MG63 (cell line): ENCODE measurements at places on chromosomes 2 and 18. TPM values are rescaled to one million over a fixed set of nuclear protein-coding genes. Genes with fewer than 3 reads are reported as not detected.
A peak's percentile ranks its signal among the peaks of the same experiment; 100 is the strongest.

DNA sequence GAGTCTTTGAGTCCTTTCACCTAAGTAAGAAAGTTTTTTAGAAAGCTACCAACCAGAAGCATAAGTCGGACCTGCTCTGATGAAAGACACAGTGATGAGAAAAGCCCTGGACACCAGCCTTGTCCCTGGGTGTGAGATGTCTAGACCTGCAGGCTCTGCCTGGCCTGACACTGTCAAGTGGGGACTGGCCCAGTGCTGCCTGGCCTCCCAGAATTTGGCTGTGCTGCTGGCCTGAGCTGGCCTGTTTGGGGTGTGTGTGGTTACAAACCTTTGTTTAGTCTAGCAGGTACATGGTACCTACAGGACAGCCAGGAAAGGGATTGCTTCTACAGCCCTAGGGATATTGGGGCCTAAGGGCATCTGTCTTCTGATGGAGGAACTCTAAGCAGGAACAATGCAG lies 48.3 kb downstream of the ASB1 start:
- no peak for DNase-seq

GRCh38 chr2:52668724-52669123 lies 1098.9 kb upstream of the CHAC2 start:
- no peak for DNase-seq

- peak; percentile 71 for DNase-seq
Measured at GRCh38 chr2:85705680-85706039, 11.5 kb downstream of the GNLY start.

DNA sequence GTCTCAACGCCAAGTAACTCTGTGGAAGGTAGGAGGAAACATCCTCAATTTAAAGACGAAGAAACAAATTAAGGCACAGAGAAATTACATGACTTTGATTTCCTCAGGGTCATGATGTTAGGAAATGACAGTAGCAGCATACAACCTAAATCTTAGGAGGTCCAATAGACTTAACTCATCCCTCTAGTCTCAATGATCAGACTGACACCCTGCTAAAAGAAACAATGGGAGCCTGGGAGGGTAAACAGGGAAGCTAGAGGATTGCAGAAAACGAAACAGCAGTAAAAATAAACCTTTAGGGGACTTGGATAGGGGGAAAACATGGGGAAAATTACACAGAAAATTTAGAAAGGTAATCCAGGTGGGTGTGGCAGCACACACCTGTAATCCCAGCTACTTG lies 56.0 kb downstream of the ROCK2 start:
- DNase-seq, result no peak

DNA sequence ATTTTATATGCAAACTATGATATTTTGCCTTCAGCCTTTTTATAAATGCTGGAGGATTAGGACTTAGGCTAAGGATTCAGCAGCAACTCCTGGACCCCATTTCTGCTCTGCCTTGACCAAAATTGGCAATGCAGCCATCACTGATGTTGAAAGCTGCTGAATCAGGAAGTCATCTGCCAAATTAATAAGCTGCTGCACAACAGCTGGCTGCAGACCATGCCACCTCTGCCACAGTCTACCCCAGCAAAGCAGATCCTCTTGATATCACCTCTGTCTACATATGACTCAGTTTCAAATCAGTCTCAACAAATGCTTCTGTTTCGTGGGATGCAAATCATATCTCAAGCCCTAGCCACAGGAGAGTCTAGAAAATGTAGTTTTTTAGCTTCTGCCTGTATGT lies 7.1 kb upstream of the SOS1 start:
- DNase-seq, result peak; percentile 67

GRCh38 chr2:160308476-160308875 lies 108.4 kb upstream of the ITGB6 start:
- DNase-seq, result no peak

The FOXD4L1 gene
- not detected in 2 replicates for total RNA-seq

The TBC1D8 gene
- total RNA-seq, result 9.5 and 15.5 TPM in 2 replicates
